CD14-positive monocyte (primary cell): ENCODE measurements at places on chromosomes 3 and 15.
A peak's percentile ranks its signal among the peaks of the same experiment; 100 is the strongest.

- no peak for DNase-seq
These were observed 353.1 kb upstream of the ALCAM start for GRCh38 chr3:105013657-105014056.

GRCh38 chr15:90442423-90442822, 54.4 kb downstream of the IQGAP1 start:
- DNase-seq, result no peak

- no peak for DNase-seq
These were observed 27.5 kb downstream of the IGF2BP2 start for GRCh38 chr3:185797108-185797881.

GRCh38 chr3:148510116-148510515, 187.6 kb upstream of the AGTR1 start:
- no peak for DNase-seq

- DNase-seq, result peak; percentile 89
These were observed 26.4 kb upstream of the ZNF774 start for GRCh38 chr15:90325726-90326125.

GRCh38 chr3:140555666-140556065, 122.2 kb upstream of the TRIM42 start:
- no peak for DNase-seq

- DNase-seq, result no peak
These were observed 197.8 kb downstream of the TBC1D5 start for GRCh38 chr3:17544632-17545031.

GRCh38 chr3:114231616-114232015, 5.8 kb downstream of the ZNF80 start:
- DNase-seq, result no peak

DNA sequence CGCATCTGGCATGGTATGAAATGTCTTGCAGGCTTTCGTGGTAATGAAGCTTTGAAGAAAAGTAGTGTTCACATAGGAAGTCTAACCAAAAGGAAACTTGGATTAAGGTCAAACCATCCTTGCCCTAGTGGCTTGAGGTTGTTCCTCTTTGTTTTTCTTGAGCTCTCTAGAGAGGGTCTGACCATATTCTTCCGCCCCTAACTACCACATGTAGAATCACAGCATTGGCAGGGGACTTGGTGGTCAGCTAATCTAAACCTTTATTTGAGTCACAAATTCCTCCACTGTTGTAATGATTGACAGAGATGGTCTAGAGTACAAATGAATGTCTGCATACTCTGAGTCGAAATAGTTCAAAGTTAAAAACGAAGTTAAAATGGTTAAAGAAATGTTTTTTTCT, 39.1 kb upstream of the PHLDB2 start:
- DNase-seq, result no peak

DNA sequence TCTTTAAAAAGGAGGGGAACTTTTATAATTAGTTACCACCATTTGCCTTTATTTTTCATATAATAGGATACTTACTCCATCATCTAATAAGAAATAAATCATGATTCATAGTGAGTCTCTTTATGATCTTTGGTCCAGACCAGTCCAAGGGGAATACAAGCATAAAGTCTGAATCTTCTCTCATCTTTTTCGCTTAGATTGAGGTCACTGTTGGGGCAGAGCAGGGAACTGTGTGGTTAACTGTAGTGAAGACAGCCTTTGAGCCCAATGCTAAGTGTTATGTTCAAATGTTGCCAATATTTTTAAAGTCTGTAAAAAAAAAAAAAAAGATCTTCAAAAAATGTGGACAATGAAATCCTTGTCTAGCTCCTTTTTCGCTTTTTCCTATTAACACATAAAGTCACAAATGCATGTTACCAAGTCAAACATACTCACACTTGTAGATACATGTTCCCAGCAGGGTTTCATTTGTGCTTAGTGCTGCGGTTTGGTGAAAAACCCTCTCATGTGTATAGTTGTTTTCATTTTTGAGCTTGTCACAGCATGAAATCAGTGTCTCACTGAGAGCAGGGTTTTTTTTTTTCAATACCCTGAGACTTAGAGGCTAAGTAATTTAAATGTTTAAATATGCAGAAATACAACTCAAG, 72.1 kb downstream of the EPHA3 start:
- DNase-seq, result no peak

DNA sequence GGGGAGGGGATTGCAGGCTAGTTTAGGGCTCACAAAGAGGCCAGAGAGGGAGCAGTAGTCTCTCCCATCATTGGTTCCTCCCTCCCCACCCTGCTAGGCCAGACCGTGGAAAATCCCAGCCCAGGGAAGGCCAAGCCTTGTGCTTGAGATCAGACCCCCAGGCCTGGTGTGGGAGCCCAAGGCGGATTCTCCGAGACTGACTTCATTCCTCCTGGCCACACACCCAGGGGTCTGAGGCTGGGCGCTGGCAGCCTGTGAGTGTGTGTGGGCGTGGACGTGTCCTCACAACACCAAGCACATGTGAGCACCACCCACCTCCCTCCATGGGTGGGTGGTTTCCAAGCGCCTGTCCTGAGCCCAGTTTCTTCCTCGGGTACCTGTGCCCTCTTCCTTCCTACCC, 4.1 kb downstream of the LOXL1 start:
- DNase-seq, result no peak

GRCh38 chr3:39751286-39751685, 58.1 kb upstream of the MYRIP start:
- peak; percentile 5 for DNase-seq
